ENCODE measurements at places on chromosomes 6 and 20. TPM values are rescaled to one million over a fixed set of nuclear protein-coding genes. Genes with fewer than 3 reads are reported as not detected.

DNA sequence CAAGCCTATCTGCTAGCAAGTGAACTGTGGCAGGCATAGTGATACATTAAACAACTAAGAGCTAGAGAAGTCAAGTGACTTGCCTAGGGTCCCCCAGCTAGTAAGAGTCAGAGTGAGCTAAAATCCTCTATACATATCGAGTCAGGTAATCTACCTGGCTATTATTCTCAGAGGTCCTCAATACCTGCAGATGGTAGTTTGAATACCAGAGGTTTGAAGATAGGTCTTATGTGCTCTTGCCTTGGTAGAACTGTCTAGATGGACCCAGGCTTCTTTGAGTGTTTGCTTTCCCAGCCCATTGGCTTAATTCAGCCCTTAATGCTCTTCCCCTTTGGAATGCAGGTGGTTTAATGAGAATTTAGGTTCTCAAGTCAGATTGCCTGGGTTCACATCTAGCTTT, 1.1 kb downstream of the ERGIC3 start:
- DNase-seq = no peak

GRCh38 chr6:136717716-136717990, 74.6 kb downstream of the MAP3K5 start:
- no peak for DNase-seq

DNA sequence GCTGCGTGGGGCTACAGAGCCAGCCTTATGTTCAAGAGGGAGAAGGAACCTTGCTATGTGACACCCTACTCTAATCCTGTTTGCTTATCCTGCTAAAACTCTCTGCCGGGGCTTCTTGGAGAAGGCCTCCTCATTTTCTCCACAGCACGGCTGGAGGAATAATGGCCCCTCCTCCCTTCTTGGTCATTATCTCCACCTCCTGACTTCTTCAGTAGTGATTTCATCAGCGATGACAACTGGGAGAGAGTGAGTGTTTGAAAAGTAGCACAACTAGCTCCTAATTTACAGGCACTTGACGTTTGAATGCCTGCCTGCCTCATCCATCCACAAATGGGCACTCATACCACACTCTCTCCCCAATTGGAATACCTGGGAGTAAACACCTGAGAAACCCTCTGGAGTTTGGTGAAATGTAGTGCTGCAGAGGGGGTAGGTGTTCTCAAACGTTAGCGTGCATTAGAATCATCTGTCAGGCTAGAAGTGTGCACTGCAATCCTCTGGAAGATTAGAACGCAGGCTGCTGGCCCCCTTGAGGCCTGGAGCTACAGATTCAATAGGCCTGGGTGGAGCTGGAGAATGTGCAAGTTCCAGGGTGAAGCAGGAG, 148.5 kb downstream of the FOXC1 start:
- DNase-seq = no peak

- DNase-seq = no peak
Observed at GRCh38 chr20:20612251-20612650, 100.2 kb downstream of the RALGAPA2 start.

GRCh38 chr20:64277571-64278316, 22.2 kb downstream of the PCMTD2 start:
- no peak for DNase-seq

DNA sequence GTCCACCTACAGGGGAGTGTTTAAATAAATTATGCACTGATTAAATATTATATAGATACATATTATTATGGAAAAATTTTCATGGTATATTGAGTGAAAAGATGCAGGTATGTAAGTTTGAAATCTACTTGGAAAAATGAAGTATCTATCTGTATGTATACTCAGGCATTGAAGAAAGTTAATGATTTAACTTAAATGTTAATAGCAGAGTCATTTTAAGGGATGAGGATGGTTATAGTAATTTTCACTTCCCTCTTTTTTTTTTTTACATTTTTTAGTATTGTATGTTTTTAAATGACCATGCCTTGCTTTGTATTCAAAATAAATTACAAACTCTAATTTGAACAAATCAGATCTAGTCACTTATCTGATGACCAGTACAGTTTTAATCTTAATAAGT, 43.2 kb upstream of the NOTCH4 start:
- no peak for DNase-seq

DNA sequence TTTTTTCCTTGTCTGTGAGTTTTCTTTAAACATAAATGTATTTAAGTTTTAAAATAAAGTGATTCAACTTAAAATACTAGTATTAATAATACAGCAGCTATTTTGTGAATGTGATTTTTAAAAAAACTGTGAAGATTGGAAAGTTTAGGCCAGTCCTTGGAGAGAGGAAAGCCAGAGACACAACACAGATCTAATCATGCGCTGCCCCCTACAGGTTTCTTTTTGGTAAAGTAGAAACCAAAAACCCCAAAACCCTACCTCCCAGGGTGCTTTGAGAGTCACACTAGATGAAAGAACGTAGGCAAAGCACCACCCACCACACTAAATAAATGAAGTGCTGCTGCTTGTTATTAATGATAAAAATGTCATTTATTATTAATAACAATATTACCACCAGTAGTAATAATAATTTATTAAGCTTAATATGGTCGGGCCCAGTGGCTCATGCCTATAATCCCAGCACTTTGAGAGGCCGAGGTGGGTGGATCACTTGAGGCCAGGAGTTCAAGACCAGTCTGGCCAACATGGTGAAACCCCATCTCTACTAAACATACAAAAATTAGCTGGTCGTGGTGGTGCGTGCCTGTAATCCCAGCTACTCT, 33.7 kb downstream of the SLC9A8 start:
- DNase-seq = no peak

DNA sequence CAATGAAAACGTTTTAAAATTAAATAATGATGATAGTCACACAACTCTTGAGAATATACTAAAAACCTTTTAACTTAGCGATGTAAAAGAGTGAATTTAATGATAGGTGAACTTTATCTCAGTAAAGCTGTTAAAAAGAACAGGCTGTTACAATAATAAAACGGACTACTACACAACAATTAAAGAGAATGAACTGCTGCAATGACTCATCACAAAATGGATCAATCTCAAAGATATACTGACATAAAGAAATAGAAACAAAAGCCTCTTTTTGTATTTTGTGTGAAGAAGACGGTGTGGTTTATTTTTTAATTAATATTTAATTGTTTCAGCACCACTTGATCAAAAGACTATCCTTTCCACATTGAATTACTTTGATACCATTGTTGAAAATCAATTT, 352.4 kb upstream of the GJE1 start:
- no peak for DNase-seq

DNA sequence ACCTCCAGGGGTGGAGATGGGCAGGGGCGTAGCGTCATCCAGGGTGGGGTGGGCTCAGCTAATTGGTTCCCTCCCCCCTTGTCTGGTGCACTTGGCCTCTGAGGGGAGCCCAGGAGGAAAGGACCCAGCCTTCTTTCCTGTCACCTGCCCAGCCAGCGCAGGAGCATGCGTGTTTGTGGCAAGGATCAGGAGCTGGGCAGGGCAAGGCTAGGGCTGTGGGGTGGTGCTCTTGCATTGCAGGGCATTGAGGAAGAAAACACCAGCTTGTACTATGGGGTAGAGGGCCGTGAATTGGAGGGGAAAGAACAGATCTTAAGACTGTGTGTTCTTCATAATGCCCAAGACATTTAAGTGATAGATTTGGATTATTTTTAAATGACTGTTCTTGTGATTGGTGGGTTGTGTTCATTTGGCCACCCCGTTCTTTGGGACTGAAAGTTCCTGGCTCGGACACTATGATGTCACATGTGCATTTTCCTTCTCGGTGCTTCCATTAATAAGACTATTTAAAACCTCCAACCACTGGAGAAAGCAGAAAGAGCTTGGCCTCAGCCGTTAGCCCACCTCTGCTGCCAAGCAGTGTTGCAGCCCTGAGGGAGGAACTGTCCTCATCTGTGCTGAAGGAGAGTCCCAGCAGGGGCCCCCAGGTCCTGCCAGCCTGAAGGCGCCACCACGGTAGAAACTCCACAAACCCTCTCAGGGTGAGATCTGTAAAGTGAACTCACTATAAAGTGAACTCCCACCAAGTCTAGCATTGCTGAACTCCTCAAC, 136.2 kb upstream of the INSM1 start:
- DNase-seq = no peak

- no peak for DNase-seq
Observed at GRCh38 chr6:90162648-90163387, 133.8 kb downstream of the BACH2 start.

GRCh38 chr20:58070664-58071196, 157.7 kb downstream of the ANKRD60 start:
- DNase-seq = no peak

DNA sequence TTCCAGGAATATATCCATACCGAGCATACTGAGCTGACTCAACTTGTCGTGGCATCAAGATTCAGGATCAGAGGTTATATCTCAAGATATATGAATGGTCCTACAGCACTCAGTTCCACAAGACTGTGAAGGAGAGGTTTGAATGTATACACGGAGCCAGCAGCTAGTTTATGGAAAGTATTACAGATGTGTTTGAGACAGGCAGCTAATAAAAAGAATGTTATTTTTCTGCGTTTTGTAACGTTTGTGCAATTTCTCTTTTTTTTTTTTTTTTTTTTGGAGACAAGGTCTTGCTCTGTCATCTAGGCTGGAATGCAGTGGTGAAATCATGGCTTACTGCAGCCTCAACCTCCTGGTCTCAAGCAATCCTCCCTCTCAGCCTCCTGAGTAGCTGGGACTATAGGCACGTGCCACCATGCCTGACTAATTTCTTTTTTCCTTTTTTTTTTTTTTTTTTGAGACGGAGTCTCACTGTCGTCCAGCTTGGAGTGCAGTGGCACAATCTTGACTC, 3.4 kb upstream of the FAM110A start:
- peak; percentile 19 for DNase-seq

- no peak for DNase-seq
Observed at GRCh38 chr6:167108278-167108677, 14.6 kb upstream of the CCR6 start.

DNA sequence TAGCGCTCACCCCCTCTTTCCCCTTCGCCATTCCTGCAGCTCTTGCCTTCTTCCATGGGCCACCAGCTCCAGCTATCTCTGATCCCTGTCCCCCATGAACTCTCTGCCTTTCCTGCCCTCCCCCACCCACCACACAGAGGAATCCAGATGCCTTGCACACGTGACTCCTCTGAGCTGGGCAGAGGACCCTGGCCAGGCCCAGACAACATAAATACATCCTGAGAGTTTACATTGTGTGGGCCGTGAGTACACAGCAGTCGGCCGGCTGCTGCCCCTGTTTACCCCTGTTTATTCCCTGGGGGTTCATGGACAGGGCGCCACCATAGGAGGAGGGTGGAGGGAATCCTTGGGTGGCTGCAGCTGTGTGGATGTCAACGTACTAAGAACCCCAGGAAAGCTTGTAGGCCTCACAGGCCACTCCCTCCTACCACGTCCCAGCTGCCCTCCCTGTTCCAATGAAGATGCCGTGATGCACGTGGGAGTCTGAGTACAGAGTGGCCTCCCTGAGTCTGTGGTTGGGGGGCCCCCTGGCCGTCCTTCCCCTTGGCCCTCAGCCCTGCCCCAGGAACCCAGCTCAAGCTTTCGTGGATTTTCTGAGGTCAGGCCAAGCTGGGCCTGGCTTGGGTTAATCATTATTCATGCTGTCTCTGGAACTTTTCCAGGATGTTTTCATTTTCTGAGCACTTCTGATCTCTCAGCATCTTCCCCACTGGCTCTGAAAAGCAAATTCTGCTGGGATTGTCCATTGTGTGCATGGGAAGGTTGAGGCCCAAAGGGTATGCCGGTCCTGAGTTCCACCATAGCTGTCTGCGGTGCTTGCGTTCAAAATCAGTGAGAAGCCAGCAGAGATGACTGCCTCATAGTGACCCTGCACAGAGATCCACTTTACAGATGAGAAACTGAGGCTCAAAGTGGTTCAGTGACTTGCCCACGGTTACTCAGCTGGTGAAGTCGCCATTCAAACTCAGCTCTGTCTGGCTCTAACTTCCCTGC, 136.3 kb downstream of the MRPL14 start:
- DNase-seq = peak; percentile 36

DNA sequence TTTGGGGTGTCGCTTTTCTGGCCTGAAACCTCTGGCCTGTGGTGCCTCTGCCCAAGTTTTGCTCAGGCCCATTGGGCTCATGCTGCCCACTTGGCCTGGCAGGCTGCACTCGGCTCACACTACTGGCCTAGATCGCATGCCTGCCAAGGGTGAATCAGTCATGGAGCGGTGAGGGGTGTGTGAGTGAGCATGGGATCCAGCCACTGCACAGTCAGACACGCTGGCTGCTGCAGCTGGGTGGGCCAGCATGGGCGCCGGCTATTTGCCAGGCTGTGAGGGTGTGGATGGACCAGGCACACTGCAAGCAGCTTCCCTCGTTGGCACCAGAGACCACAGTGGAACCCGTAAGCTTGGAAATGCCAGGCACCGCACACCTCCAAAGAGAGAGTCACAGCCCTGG, 145.4 kb upstream of the CNR1 start:
- no peak for DNase-seq

- DNase-seq = no peak
Observed at GRCh38 chr6:53529324-53530036, 15.4 kb downstream of the GCLC start.

- DNase-seq = no peak
Observed at GRCh38 chr6:16767765-16768476, 6.7 kb upstream of the ATXN1 start.

DNA sequence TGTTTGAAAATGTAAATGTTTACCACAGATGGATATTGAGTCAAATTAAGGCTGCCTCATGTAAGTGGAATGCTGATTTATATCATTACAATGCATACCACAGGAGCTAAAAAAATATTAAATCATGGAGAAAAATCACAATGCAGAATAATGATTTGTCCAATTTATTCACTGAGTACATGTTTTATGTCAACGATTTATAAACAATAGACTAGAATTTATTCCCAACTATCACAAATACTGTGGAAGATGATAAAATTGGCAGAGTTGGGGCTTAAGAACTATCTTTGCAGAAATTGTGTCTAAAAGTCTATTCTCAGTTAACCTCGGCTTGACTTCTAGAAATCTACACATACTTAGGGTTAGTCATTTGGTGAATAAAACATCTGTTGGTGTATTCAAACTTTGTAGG, 472.1 kb upstream of the MARCKS start:
- DNase-seq = no peak

GRCh38 chr20:31691646-31692275, 30.9 kb downstream of the BCL2L1 start:
- DNase-seq = no peak

- no peak for DNase-seq
Observed at GRCh38 chr6:106549521-106549920, 79.8 kb downstream of the RTN4IP1 start.

ETV7 gene
- total RNA-seq = 0.36 TPM

AARS2 gene
- 6.9 TPM for total RNA-seq

RIPOR3 gene
- total RNA-seq = 9.4 TPM

BPIFB1 gene
- not detected for total RNA-seq

SNPH gene
- 9.6 TPM for total RNA-seq

ASIP gene
- not detected for total RNA-seq

TXLNB gene
- 2.5 TPM for total RNA-seq

PRPH2 gene
- 0.66 TPM for total RNA-seq

STMN3 gene
- total RNA-seq = 22.1 TPM
